ENCODE measurements at places on chromosomes 7 and 10.

- DNase-seq = no peak
Observed at GRCh38 chr7:12402365-12402725, 1.3 kb downstream of the VWDE start.

DNA sequence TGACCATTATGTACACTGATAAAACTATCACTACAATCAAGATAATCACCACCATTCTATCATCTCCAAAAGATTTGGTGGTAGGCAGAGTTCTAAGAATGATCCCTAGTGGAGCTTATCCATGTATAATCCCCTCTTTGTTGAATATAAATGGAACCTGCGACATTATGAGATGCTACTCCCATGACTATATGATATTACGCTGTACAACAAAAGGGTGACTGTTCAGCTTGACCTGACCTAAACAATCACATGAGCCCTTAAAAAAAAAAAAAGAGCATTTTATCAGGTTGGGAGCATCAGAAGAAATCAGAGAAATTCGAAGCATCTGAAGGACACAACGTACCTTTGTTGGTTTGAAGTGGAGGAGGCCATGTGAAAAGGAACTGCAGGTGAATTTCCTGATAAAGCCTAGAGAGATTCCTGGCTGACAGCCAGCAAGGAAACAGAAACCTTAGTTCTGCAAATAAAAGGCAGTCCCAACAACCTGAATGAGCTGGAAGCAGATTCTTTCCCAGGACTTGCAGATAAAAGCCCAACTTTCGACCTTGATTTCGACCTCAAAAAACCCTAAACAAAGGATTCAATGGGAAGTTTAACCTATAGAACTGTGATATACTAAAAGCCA is 270.7 kb downstream of the ADRA2A start:
- DNase-seq = no peak

DNA sequence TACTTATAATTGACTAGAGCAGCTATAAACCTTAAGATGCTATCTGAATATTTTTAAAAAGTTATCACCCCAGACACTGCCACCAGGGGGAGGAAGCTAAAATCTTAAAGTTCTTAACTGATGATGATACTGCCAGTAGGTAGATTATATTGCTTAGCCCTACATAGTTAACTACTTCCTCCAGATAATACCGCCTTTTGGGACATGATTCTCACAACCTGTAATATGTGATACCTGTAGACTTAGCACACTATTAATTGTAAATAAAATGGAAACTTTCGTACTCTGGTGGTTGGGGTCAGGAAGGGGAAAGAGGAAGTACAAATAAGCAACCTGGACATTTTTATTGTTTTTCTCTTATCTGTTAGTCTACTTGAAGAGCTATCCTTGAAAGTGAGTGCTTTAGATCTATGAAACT is 268.9 kb downstream of the ADK start:
- no peak for DNase-seq

DNA sequence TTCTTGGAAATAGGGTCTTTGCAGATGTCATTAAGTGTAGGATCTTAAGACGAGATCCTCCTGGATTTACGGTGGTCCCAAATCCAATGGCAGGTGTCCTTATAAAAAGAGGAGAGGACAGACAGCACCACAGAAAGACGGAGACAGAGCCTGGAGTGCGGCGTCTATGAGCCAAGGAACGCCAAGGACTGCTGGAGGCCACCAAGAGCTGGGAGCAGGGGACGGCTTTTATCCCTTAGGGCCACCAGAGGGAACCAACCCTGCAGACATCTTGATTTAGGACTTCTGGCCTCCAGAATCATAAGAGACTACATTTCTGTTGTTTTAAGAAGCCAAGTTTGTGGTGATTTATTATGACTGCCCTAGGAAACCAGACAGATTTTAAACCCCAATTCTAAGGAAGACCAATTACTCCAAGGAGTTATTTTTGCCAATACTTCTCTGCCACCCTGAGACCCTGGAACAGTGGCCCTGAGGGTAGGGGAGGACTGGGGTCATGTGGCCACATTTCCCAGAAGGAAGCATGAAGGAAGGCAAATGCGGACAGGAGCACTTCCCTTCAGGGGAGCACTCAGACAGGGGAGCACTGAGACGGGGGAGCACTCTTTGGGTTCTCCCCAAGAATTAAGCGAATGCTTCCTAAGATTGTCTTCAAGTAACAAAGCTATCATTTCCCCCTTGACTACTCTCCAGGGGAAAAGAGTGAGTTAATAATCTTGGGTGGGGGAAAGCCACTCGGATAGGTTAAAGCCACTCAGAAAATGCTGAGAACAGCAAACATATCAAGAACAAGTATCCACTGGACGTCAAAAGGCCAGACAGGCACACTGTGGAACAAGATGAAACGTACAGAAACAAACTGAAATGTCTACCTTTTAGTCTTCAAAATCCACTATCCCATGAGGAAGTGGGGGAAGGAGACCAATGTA is 67.5 kb downstream of the CHST15 start:
- no peak for DNase-seq

- DNase-seq = no peak
Observed at GRCh38 chr10:484925-485661, 204.4 kb downstream of the DIP2C start.

DNA sequence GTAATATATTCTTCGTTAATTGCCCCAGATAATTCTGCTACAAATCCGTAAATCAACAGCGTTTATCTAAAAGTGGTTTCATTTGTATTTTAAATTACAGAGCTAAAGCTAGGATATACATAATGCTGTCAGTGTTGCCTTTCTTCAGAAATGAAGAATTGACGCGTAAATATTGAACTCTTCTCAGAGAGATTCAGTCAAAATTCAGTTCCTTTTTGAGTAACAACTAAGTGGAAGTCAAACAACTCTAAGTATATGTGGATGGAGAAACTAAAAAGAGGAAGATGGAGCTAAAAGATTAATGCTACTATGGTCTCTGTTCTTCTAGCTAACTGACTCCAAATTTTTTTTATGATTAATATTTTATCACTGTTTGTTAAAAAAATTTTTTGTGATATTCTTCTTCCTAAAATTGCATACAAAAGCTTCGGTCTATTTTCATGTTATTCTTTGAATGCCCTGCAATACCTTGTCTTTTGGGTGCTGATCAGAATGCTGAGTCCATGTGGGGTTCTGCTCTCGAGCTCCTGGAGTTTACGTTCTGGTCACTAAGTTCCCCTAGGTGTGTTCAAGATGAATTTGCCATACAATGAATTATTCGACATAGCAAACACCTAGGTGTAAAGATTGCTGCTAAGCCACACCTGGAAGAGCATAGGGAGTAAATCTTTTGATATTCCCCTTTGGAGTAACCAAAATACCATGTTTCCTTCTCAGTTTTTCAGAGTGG is 20.7 kb downstream of the MDFIC start:
- no peak for DNase-seq

DNA sequence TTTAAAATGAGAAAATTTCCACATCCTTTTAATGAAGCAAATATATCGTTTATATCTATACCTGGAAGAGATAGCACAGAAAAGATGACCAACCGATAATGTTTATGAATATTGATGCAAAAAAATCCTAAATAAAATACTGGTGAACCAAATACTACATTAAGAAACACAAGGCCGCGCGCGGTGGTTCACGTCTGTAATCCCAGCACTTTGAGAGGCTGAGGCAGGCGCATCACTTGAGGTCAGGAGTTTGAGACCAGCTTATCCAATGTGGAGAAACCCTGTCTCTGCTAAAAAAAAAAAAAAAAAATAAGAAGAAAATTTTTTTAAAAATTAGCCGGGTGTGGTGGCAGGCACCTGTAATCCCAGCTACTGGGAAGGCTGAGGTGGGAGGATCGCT is 25.8 kb downstream of the SHH start:
- no peak for DNase-seq

DNA sequence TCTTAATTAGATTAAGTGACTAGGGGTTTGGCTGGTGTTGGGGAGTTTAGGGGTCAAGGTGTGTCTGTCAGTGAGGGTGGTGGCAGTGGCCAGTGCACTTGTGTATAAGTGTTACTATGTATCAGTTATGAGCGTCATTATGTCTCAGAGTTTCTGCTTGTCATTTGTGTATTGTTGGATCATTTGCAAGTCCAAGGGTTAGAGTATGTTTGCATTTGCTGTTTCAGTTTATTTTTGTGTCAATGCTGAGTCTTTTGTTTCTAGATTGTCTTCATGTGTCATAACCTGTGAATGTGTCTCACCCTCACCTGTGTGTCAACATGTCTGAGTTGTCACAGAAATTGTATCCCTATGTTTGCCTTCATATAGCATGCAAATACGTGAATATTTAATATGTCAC is 97.5 kb upstream of the PAX2 start:
- no peak for DNase-seq
